Stimulated activated CD8-positive, alpha-beta memory T cell treated with anti-CD3 and anti-CD28 coated beads, Interleukin-15, amount 100 ng/mL, for 4 hours (primary cell): ENCODE measurements at places on chromosomes 7 and 10.

- DNase-seq: no peak
These were observed 23.4 kb upstream of the FIGNL1 start for GRCh38 chr7:50473531-50473930.

- DNase-seq: no peak
These were observed 46.6 kb upstream of the ABLIM1 start for GRCh38 chr10:114704679-114705078.

GRCh38 chr7:116585392-116585791 is 60.6 kb downstream of the CAV1 start:
- no peak for DNase-seq

DNA sequence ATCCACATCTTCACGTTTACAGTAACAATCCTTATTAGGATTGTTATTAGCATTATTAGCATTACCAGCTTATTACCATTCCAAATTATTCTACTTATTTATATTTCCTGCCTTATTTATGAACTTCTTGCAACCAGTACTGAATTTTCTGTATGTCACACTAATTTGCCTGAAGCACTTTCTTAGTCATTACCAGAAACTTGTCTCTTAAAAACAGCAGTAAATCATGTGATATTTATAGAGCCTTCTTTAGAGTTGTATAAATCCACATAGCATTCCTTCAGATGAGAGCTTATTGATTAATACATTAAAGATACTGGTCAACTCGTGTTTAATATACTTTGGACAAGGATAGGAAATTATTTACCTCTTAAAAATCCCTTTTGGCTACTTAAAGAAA is 618.6 kb downstream of the SUGCT start:
- DNase-seq: no peak

DNA sequence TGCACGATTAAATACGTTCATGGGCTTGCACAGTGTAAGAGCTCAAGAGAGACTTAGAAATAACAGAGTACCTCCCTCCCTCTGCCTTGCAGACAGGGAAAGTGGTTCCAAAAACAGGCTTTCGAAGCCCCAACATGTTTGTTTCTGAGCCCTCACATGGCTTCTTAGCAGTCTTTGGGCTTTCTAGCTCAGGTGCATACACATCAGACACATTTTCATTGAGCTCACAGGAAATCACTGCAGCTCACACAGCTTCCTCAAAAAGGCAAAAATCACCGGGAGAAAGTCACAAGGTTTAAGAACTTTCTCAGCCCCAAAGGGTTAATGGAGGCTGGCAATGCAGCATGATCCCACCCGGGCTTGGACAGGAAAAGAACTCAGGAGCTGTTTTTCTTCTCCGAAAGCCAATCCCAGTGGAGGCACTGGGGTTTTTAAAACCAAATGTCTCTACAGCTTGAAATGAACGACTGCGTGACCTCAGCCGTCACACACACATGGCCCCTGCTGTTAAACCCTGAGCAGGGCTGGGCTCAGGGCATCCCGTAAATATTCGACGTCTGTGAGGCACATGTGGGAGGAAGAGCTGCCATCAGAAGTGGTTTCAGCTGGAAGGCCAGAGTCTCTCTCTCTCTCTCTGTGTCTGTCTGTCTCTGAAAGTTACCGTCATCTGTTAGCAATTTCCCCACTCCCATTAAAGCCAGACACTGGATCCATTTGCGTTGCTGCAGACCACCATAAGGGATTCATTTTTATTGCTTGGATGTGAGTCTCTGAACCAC is 69.7 kb downstream of the CALML3 start:
- DNase-seq: no peak

GRCh38 chr10:32189400-32190084 is 133.3 kb upstream of the KIF5B start:
- no peak for DNase-seq

DNA sequence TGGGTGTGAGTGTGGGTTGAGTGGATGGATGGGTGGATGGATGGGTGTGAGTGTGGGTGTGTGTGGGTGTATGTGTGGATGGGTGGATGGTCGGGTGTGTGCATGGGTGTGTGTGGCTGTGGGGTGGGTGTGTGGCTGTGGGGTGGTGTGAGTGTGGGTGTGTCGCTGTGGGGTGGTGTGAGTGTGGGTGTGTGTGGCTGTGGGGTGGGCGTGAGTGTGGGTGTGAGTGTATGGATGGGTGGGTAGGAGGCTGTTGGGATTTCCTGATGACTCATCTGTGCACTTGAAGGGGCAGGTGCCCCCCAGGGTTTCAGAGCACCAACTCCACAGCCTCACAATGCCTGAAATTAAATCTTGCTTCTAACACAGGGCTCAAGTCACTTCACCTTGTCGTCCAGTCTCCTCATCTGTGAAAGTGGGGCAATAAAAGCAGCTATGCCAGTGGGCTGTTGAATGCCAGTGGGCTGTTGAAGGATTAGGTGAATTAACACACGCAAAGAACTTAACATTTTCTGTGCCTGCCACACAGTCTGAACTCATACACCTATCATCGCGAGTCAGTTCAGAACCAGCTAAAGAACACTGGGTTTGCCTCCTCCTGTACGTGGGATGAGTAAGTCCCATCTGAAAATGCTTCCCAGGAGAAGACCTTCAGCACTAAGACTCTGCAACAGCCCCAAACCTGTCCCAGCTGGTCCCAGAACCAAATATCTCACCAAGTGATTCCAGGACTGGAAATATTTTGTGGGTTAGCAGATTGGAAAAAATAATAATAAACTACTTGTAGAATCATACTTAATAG is 32.0 kb downstream of the SFMBT2 start:
- DNase-seq: no peak

GRCh38 chr7:93053949-93054943 is 63.5 kb downstream of the SAMD9 start:
- DNase-seq: no peak

DNA sequence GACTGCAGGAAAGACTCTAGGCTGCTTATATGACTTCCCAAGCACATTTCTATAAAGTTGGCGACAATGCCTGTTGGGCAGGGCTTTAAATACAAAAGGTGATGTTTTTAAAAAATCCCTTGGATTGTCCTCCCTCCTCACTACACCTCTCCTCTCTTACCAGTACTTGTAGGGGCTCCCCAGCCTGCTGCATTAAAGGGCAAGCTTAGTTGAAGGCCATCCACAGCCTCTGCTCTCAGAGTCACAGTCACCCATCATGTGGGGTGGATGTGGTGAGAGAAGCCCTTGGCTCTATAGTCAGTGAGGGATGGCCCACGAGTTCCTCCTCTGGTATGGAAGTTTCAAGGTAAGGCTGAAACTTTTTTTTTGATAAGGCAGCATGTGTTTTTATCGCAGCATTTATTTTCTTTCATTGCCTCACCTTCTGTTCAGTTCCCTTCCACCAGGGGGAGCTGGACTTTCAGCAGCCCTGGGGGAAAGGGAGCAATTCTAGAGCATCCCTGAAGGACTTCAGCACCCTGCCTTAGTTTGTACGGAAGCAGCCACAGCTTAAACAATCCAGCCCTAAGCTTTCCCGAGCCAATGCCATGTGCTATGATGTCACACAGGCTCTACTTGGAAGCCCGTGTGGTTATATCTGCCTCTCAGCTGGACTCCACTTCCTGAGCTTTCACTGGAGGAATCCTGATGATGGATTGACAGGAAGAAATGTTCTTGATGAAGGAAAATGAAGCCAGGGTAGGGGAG is 131.9 kb downstream of the CALCR start:
- no peak for DNase-seq

GRCh38 chr7:50069613-50070012 is 23.4 kb downstream of the ZPBP start:
- no peak for DNase-seq

DNA sequence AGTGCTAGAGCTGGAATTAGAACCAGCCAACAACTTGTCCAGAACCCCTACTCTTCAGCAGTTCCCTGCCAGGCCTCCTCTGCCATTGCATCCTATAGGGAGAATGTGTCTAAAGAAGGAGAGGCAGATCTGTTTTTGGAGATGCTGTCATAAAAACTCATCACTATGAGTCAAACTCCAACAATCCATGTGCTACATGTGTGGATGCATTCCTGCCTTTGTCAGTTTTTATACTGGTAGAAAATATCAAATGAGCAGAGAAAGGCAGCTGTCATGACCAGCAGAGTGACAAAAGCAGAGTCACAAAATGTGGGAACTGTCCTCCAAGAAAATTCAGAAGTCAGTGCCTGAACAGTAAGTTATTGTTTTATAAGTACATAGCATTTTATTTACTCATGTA is 93.0 kb downstream of the ABLIM1 start:
- no peak for DNase-seq

DNA sequence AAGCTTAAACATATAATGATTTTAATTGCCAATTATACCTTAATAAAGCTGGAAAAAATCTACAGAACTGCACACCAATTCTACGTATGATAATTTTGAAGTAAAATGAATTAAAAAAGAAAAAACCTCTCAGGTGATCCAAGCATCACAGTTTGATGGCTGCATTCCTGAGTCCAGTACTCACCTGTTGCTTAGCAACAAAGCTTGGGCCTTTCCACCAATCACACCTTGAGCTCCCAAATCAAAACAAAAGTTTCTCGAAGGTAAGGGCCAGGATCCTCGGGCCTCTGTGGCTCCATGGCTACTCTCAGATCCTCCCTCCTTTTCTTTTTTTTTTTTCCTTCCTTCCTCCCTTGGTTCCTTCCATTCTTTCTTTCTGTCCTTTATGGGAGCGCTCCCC is 137.2 kb upstream of the PCBD1 start:
- no peak for DNase-seq

DNA sequence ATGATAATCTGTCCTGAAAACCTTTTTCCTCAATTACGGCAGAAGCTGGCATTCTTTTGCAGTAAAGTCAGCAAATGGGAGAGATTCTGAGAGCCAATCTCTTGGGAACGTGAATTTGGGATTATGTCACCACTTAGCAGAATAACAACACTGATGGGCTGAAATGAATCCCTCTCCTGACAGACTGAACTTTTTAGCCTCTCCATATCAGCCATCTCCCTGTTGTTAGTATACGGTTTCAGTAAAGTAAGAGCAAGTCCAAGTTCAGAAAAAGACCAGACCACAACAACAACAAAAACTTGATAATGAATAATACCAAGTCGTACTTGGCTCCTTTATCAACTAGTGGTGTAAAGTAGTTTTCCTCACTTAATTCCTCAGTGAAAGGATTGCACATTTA is 1048.8 kb downstream of the GATA3 start:
- no peak for DNase-seq

DNA sequence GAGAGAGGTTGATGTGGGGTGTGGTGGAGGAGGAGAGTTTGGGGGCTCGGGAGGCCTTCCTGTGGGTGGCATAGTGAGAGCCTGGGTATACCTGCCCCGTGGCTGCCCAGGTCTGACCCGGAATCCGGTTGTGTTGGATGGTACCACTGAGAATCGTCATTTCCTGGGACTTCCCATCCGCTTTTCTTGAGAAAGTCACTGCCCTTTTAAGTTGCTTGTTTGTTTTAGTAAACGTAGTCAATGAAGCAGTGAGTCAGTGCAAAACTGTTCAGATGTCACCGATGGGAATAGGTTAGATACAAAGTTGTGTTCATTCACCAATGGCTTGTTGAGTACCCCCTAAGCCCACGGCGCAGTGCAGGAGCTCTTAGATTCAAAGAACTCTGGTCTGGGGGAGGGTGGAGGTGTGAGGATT is 285.8 kb downstream of the CAMK1D start:
- no peak for DNase-seq

DNA sequence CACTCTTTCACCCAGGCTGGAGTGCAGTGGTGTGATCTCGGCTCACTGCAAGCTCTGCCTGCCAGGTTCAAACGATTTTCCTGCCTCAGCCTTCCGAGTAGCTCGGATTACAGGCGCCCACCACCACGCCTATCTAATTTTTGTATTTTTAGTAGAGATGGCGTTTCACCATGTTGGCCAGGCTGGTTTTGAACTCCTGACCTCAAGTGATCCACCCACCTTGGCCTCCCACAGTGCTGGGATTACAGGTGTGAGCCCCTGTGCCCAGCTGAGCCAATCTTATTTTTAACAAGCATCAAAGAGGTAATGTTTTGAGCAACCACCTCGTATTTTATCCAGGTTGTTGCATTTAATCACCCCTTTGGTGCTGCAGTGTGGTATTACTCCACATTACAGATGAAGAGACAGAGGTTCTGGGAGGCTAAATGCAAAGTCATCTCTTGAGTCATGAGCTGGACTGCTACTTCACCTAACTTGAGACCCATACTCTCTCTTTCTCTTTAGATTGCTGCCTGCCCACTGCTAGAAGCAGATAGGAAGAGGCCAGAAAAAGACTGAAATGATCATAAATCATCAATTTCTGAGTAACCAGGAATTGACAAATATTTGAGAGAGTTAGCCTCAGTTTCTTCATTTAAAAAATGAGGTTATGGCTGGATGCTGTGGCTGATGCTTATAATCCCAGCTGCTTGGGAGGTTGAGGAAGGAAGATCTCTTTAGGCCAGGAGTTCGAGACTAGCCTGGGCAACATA is 116.2 kb downstream of the CAMK1D start:
- DNase-seq: no peak

GRCh38 chr7:108245523-108246226 is 115.5 kb upstream of the LAMB4 start:
- no peak for DNase-seq

GRCh38 chr10:80900661-80901060 is 363.0 kb downstream of the SH2D4B start:
- no peak for DNase-seq

- DNase-seq: no peak
These were observed 137.3 kb downstream of the SDK1 start for GRCh38 chr7:3438352-3438751.

GRCh38 chr7:40658729-40659128 is 523.9 kb downstream of the SUGCT start:
- no peak for DNase-seq
